Activated T-cell treated with anti-CD3 and anti-CD28 coated beads, Interleukin-2, amount 50 U/mL, for 72 hours (primary cell): ENCODE measurements at places on chromosomes 2 and 18. TPM values are rescaled to one million over a fixed set of nuclear protein-coding genes. Genes with fewer than 3 reads are reported as not detected.

- H3K27ac ChIP-seq, result no peak overlapping the region
- no peak overlapping the region for H3K4me3 ChIP-seq
- no peaks in the 10 kb centered on the region for H3K36me3 ChIP-seq
Observed at GRCh38 chr2:138335036-138335435, 166.5 kb upstream of the SPOPL start.

DNA sequence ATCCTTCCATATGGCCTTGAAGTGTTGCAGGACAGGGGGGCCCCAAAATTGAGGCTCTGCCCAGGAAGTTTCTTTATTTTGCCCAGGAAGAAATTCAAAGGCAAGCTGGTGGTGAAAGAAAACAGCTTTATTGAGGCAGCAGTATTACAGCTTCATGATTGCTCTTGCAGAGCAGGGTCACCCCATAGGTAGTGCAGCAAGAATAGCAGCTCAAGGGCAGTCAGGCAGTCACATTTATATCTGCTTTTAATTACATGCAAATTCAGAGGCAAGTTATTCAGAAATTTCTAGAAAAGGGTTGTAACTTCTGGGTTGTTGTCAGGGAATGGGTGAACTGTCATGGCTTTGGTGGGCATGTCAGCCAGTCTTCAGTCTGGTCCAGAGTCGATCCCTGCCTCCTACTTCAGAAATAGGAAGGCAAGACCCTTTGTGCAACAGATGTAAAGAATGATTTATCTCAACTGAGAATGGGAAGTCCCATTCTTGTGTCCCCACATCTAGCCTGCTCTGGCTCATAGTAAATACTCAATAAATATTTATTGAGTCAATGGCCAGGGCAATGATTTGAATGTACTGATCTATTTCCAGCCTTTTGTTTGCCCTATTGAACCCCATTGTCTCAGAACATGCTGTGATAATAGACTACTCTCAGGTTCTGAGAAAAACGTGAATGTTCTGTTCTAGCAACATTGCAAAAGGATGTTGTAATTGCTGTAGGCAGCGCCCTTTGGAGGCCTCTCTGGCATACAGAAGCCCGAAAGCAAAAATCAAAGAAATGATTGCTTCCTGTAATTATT, 129.8 kb downstream of the MYO3B start:
- no peak overlapping the region for H3K4me3 ChIP-seq
- peaks cover 13% of the 10 kb centered on the region for H3K4me1 ChIP-seq
- no peak for DNase-seq
- no peak overlapping the region for H3K27ac ChIP-seq
- H3K27me3 ChIP-seq, result peaks cover 20% of the 10 kb centered on the region

DNA sequence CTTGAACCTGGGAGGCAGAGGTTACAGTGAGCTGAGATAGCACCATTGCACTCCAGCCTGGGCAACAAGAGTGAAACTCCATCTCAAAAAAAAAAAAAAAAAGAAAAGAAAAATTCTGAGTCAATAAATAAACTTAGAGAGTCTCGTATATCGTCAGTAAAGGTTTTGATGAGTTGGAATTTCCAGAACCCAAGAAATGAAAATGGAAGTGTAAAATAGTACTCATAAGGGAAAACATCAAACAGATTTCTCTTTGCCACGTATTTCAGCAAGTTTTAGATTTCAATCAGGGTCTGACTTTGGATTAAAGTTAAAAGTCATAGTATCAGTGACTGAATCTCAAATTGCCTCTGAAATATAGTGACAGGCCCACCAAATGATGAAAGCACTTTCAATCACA, 71.4 kb upstream of the SPOPL start:
- peaks cover 11% of the 10 kb centered on the region for H3K36me3 ChIP-seq
- no peaks in the 10 kb centered on the region for H3K4me1 ChIP-seq
- H3K4me3 ChIP-seq, result no peak overlapping the region
- H3K27ac ChIP-seq, result no peak overlapping the region
- H3K27me3 ChIP-seq, result no peaks in the 10 kb centered on the region

- peak overlapping the region; percentile 73 for H3K4me3 ChIP-seq
- DNase-seq, result no peak
- H3K27ac ChIP-seq, result peak overlapping the region; percentile 69
- H3K4me1 ChIP-seq, result peaks cover 96% of the 10 kb centered on the region
Observed at GRCh38 chr2:98484652-98485452, 40.2 kb downstream of the INPP4A start.

DUSP19 gene
- 2.8 TPM for total RNA-seq

GAREM1 gene
- total RNA-seq, result 0.19 TPM
